ENCODE measurements at places on chromosomes 12 and 14.

DNA sequence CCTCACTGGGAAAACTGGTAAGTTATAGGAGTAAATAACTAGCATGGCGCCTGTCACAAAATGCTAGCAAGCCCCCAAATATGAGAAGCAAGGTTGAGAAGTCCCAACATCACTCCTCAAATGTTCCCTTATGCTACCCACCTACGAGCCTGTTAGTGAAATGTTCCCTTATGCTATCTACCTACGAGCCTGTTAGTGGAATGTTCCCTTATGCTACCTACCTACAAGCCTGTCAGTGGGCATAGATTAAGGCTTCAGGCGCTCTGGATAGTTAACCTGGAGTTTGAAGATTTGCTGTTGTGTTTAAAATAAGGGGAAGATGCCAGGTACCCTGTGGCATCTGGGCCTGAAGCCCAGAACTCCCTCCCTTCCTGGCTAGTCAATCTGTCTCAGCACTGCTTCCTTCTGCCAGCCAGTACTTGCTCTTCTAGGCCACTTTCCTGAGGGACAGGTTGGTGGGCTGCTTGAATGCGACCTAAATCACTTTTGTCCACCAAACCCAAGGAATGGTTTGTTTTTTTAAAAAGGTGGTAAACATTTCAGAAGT, 67.1 kb upstream of the SINHCAF start:
- DNase-seq = no peak

DNA sequence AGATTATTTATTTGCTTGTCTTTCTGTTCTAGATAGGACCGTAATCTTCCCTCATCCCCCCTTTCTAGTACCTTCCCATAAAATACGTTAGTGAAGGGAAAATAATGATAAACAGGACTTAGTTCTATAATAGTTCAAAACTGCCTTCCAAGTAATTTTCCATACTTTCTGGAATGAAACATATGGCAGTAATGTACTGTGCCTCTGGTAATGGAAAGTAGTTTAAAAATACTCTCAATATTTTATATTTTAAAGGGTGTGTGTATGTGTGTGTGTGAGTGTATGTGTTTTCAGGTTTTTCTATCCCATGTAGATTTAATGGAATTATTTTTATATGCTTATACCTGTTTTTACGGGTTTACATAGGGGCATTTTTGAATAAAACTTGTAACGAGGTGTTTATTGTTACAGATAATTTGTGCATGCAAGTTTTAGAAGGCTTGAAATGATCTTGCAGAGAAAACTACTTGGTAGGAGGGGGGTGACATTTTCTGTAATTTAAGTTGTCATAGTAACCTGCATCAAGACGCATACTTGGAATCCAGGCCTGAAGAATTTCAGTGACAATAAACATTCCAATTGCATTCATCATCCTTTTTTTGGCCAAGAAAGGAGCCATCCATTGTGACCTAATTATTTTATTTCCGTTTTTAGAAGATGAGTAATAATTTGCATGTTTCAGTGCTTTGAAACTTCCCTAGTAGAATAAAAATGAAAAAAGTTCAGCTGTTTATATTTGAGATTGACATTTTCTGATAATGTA, 38.9 kb downstream of the RASSF8 start:
- DNase-seq = peak; percentile 50

GRCh38 chr14:89340200-89341181, 76.5 kb downstream of the FOXN3 start:
- DNase-seq = no peak

DNA sequence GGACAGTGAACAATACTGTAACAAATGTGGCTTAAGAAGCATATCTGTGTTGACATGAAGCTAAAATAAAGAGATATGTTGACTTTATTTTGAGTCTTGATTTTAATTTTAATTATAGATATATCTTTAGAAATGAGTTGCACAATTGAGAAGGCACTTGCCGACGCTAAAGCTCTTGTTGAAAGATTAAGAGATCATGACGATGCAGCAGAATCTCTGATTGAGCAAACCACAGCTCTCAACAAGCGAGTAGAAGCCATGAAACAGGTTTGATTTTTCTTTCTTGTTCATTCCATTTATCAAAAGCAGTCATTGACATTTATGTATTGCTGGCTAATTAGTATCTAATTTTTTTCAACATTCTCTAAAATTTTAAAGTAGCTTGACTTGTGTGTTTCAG, 15.8 kb downstream of the FGFR1OP2 start:
- DNase-seq = no peak

GRCh38 chr12:129605666-129606065, 298.2 kb downstream of the TMEM132D start:
- no peak for DNase-seq

DNA sequence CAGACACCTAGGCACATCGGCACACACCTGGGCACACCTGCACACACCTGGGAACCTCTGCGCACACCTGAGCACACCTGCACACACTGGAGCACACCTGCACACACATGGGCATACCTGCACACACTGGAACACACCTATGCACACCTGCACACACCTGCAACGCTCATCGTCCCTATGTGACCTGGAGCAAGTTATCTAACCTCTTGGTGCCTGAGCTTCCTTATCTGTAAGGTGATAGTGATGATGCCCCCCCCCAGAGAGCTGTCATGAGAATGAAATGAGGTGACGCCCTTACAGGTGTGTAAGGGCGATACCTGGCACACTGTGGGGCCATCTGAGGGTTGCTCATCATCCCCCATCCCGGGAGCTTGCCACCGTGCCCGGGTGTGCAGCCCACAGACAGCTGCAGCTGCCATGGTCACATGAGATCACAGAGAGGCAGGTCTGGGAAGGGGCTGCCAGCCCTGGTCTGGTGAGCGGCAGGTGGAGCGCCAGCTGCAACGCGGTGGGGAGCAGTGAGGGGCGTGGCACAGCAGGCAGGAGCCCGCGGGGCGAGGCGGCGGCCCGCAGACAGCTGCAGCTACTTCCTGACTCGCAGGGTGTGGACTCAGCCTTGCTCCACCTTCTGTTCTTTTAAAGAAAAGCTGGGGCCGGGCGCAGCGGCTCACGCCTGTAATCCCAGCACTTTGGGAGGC, 59.9 kb upstream of the FBRSL1 start:
- no peak for DNase-seq

DNA sequence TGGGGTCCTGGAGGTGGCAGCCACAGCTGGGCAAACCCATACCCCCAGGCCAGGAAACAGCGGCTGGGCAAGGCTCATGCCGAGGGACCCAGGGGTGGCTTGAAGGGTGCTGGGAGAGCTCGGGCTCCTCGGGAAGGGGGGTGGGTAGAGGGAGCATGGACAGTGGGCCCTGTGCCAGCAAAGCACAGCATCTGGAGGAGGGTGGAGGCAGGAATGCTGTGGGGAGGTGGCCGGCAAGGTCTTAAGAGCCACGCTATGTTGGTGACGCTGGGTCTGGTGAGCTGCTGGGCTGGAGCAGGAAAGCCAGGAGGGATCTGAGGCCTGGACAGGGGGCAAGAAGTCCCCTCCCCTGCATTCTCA, 48.2 kb upstream of the DLK1 start:
- no peak for DNase-seq

DNA sequence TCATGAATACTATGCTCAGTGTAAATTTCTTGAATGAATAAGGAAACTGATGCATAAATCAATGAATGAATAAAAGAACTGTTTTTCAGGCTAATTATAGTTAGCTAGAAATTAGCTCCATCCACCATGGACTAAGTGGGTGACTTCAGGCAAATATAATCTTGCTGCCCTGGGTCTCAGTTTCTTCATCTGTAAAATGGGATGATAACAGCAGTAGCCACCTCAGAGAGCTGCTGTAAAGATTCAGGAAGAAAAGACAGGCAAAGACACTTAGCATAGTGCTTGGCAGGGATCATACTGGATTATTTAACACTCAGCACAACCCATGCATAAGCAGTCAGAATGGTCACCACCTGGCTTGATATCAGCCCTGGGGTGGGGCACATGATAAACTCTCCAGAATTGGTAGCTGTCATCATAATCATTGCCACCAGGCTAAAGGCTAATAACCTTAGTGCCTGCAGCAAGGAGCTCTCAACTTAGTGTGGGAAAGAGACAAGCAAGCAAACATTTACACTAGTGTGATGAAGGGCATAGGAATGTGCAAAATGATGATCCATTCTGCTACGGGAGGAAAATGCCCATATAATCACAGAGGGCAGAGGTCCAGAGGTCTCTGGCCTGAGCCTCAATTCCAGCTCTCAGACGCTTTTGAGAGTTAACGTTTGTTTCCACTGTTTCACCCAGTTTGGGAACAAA, 234.7 kb upstream of the TBX3 start:
- DNase-seq = no peak

GRCh38 chr14:49017447-49017846, 568.7 kb downstream of the RPS29 start:
- DNase-seq = no peak

DNA sequence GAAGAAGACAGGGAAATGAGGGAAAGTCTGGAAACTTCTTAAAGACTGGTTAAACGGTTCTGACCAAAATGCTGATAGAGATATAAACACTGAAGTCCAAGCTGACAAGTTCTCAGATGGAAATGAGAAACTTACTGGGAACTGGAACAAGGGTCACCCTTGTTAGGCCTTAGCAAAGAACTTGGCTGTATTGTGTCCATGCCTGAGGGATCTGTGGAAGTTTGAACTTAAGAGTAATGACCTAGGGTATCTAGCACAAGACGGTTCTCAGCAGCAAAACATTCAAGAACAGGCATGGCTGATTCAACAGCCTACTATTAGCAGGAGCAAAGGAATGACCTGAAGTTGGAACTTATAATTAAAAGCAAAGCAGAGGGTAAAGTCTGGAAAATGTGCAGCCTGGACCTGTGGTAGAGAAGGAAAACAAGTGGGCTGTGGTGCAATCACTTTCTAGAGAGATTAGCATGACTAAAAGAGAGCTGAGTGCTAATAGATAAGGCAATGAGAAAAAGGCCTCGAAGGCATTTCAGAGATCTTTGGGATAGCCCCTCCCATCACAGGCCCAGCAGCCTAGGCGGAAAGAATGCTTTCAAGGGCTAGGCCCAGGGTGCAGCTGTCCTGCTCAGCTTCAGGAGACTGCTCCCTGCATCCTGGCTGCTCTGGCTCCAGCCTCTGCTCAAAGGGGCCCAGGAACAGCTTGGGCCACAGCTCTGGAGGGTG, 60.3 kb downstream of the ATP2B1 start:
- peak; percentile 45 for DNase-seq

DNA sequence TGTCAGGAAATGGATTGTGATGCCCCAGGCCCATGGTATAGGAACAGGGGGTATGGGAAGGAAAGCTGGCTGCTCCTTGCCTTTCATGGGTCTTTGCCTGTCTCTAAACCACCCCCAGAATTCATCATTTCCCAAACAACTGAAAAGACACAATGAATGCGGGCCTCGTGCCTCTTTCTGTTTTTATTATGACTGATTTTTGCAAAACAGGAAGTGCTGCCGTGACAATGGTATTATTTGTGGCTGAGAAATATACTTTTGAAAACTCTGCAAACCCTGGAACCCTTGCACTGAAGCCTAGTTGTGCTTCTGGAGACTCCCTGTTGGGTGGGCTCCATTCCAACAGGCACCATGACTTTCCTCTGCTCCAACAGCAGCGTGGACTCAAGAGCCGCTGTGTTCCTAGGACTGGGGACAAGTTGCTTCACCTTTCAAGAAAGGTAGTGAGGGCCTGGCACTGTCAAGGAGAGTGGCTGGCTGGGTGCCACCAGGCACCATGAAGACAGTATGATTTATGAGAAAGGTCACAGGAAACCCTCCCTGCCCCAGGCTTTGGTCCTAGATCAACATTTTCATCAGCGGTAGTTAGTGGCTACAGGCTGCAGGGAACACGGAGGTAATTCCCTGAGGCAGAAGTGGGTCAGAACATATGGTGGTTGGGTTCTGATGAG, 4.8 kb upstream of the DGLUCY start:
- no peak for DNase-seq

- DNase-seq = no peak
Measured at GRCh38 chr14:83912032-83912642, 1617.8 kb upstream of the FLRT2 start.

- no peak for DNase-seq
Measured at GRCh38 chr14:94564381-94564780, 3.1 kb downstream of the SERPINA4 start.

- no peak for DNase-seq
Measured at GRCh38 chr12:22856178-22856577, 231.2 kb downstream of the ETNK1 start.

DNA sequence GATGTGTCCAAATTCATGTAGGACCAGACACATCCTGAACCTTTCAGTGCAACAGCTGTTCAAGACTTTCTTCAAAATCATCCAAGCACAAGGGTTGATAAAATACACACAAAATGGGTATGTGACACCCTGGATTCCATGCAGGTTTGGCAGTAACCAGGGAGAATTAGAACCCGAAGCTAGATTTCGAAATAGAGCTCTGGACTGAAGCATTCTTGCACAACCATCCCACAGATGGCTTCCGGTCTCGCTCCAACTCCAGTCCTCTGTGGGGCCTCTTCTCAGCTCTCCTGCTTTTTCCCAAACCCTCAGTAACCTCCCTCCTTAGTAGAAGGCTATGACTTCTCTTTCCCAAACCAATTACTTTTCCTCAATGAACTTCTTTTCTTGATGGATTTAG, 171.3 kb downstream of the TTC7B start:
- no peak for DNase-seq

DNA sequence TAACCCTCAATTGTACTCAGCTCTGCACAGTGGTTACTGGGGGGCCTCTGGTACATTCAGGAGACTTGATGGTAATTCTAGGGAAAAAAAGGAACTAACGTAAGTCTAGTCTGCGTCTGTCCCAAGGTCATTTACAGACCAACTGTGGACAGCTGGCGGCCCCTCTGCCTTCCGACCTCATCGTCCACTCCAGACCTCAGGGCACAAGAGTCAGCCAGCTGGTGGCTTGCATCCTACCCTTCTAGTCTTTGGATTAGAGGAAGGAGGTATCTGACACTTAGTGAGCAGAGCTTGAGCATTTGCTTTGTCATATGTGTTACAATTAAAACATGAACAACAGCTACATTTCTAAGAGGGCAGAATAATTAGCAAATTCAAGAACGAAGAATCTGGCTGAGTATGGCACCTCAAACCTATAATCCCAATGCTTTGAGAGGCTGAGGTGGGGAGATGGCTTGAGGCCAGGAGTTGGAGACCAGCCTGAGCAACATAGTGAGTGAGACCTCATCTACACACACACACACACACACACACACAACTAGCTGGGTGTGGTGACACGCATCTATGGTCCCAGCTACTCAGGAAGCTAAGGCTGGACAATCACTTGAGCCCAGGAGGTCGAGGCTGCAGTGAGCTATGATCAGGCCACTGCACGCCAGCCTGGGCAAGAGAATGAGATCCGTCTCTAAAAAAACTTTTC, 36.5 kb downstream of the SSH1 start:
- DNase-seq = no peak

DNA sequence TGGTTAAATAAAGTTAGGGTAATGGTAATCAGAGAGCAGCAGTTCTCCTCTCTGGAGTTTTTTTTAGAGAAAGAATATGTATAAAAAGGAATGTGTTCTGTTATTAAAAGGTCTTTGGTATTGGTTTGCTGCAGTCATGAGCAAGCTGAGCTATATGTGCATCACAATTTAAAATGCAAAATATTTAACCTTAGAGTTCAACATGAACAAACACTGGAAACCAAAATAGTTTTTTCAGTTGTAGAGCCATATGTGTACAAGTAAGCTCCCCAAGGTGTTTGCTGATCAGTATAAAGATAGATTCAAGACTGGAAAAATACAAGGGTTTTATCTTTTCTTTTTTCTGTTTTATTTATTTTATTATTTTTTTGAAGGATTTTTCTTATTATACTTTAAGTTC, 245.0 kb downstream of the NUBPL start:
- no peak for DNase-seq
